Left lobe of liver (tissue), 2 donors: ENCODE measurements at places on chromosomes 1 and 21.

GRCh38 chr1:169892927-169893644 lies 610 bp downstream of the SCYL3 start:
- no peak for DNase-seq

DNA sequence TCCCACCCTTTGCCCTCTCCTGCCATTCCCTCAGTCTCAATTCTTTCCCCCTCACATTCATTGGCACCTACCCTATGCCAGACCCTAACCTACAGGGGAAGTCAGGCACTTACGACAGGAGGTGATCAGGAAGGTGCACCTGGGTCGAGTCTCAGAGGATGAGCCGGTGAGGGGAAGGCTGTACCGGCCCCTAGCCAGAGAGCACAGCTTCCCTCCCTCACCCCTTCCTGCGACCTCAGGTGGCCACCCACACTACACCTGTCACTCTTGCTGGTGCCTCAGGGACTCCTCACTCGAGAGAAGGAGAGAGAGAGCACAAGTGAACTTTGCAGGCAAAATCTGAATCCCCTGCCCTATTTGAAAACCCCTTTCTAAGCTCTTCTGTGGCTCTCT lies 1.7 kb upstream of the MYOM3 start:
- no peak for DNase-seq

DNA sequence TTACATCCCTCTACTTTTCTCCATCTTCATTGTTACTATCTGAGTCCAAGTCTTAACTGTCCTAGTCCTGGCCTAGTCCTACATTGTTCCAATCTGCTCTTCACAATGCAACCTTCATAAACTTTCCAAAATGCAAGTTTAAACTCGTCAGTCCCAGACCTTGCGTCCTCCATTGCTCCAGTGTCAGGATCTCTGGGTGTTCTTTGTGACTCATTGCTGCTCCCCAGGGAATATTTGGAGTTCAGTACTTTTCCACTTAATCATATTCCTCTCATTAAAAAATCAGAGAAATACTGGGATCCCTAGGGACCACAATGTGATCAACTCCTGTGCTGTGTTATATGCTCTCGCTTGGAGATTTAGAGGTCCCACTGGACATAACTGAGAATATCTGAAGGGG lies 18.0 kb upstream of the KPRP start:
- no peak for DNase-seq

- no peak for DNase-seq
These were observed 16.3 kb downstream of the CCDC17 start for GRCh38 chr1:45607404-45608074.
